ENCODE measurements at places on chromosomes 6 and 20.

- DNase-seq: no peak
Observed at GRCh38 chr6:89910902-89911240, 16.6 kb downstream of the GJA10 start.

DNA sequence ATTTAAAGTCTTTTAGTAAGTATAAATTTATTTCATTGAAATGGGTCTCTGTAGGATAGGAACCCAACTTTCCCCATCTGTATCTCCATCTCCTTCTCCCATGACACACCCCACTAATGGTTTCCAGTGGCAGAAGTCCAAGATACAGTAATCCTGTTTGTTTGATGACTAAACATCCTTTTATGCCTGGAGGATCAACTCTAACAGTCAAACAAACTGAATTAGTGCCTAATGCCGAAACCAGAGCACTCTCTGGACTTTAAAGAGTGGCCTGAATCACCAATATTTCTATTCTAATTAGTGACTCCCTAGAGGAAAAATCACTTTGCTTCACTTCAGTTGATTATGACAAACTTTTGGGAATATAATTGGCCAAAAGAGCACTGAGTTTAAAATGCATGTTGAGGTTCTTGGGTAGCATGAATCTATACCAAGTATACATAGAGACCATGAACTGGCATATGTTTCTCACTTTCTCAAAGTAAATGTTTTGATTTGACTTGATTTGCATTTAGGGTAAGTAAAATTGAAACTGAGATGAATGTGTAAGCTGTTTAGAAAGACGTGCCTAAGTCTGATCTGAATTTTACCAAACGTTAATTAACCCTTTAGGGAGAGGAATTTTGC, 776.4 kb upstream of the NRSN1 start:
- no peak for DNase-seq

GRCh38 chr6:20712011-20712410, 177.8 kb downstream of the CDKAL1 start:
- DNase-seq: no peak

GRCh38 chr20:58571693-58572427, 56.7 kb upstream of the APCDD1L start:
- no peak for DNase-seq

All from stimulated activated CD4-positive, alpha-beta T cell treated with anti-CD3 and anti-CD28 coated beads, TNF-alpha, amount 100 ng/mL, for 4 hours (primary cell).